ENCODE measurements at places on chromosomes 2 and 18.

GRCh38 chr2:241833101-241833663 is 24.2 kb downstream of the NEU4 start:
- DNase-seq, result no peak

DNA sequence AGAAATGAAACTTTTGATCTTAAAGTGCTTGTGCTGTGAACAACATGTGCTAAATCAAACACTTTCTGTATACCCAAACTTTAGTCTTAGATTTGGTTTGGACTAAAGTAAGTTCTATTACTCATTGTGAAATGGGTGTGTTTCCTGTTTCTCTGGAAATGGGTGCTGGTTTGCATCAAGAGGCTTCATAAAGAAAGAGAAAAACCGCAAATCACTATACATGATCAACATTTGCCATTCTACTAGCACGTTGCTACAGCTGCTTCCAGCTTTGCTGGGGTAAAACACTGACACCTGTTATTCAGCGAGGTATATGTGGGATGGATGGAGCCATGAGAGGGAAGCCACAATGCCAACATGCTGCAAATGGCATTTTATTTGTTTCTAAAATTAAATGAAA is 547.0 kb upstream of the ACVR2A start:
- no peak for DNase-seq

DNA sequence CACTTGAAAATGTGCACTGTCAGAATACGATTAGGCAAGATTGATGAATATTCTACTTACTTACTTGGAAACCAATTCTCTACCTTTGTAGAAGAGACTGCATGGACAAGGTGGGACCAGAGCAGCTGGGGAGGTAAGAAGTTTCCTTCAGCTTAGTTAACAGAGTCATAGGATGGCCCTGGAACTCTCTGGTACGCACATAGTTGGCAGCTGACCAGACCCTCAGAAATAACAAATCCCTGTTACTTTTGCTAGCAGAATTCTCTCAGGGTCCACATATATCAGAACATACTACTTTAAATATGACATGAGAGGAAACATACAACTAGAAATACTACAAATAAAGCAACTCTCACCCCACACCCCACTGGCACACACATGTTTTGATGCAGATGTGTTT is 24.8 kb upstream of the STAT1 start:
- no peak for DNase-seq

GRCh38 chr2:237315170-237315828 is 98.7 kb downstream of the COL6A3 start:
- DNase-seq, result no peak

GRCh38 chr2:180559038-180559437 is 421.4 kb upstream of the UBE2E3 start:
- no peak for DNase-seq

- no peak for DNase-seq
These were observed 74.8 kb downstream of the EMX1 start for GRCh38 chr2:72991980-72992733.

- DNase-seq, result no peak
These were observed 613.5 kb upstream of the SETBP1 start for GRCh38 chr18:44067186-44067585.

All from cortex of kidney (tissue), 1 donor.